ENCODE measurements at places on chromosomes 1 and 21.

GRCh38 chr21:42093991-42094421 is 22.9 kb downstream of the UMODL1 start:
- no peak for DNase-seq

- DNase-seq: peak; percentile 7
Observed at GRCh38 chr1:20574686-20575540, 14.0 kb upstream of the CDA start.

- DNase-seq: no peak
Observed at GRCh38 chr1:107551456-107551855, 410.6 kb downstream of the NTNG1 start.

DNA sequence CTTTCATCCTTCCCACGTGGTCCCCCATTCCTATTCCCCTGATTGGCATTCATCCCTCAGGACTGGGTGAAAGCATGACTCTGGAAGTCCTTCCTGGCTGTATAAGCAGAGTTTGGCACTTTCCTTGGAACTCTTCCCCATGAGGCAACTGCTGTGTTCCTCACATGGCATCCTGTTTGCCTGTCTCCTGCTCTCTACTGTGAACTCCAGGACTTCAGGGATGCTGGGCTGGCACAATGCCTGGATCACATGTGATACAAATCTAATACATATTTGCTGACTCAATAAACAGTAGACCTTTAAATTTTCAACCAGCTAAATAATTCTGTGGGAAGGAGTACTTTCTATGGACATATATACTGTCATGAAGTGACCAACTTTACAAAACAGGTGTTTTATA is 46.8 kb upstream of the EDEM3 start:
- DNase-seq: no peak

DNA sequence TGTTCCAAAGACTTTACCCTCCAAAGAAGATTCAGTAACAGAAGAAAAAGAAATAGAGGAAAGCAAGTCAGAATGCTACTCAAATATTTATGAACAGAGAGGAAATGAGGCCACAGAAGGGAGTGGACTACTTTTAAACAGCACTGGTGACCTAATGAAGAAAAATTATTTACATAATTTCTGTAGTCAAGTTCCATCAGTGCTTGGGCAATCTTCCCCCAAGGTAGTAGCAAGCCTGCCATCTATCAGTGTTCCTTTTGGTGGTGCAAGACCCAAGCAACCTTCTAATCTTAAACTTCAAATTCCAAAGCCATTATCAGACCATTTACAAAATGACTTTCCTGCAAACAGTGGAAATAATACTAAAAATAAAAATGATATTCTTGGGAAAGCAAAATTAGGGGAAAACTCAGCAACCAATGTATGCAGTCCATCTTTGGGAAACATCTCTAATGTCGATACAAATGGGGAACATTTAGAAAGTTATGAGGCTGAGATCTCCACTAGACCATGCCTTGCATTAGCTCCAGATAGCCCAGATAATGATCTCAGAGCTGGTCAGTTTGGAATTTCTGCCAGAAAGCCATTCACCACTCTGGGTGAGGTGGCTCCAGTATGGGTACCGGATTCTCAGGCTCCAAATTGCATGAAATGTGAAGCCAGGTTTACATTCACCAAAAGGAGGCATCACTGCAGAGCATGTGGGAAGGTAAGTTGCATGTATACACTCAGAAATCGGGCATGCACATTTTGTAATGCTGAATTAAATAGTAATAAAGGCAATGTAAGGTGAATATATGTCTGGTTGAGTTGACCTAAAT is 97.2 kb downstream of the ZFYVE9 start:
- no peak for DNase-seq

- no peak for DNase-seq
Observed at GRCh38 chr1:15684468-15685291, 560 bp downstream of the PLEKHM2 start.

DNA sequence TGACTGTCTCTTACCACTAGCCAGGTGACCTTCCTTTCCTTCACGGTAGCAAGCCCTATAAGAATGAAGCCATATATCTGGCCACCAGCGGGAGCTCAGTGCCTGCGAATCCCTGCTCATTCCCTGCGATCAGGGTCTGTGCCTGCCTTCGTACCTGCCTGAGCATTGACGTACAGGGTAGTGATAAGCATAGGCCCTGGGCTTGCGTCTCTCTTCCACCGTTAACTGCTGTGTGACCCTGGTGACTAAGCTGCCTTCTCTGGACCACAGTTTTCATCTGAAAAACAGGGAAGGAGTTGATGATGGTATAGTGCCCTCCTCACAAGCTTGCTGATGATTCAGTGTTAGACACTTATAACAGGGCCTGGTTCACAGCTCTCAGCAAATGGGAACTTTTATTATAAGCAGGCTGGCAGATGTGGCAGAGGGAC is 4.1 kb downstream of the ZC3H12A start:
- peak; percentile 51 for DNase-seq

DNA sequence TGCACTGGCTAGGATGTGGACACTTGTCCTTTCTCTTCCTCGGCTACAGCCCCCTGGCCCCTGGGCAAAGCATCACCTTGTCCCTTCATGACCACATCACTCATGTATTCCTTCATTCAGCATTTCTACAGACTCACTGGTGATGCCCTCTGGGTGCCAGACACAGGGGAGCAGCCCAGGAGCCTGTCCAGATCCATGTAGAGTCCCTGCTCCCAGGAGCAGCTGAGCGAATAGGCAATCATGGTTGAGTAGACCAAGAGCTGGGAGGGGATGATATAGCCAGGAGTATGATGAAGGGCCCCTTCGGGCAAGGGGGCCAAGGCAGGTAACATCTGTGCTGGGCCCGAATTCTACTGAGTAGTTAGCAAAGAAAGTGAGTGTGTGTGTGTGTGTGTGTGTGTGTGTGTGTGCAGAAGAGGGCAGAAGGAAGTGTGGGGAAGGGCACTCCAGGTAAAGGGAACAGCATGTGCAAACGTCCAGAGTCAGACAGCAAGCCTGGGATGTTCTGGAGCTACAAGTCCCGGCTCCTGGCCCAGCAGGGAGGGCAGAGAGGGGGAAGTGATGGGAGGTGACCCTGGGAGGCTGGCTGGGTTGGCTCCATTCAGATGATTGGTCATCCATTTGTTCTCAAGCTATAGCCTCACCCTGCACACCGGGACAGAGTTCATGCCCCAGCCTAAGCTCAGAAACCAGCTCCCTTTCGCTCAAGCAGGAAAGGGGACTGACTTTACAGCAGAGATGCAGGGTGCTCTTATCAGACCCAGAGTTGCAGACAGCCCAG is 21.0 kb upstream of the PIK3CD start:
- DNase-seq: no peak

DNA sequence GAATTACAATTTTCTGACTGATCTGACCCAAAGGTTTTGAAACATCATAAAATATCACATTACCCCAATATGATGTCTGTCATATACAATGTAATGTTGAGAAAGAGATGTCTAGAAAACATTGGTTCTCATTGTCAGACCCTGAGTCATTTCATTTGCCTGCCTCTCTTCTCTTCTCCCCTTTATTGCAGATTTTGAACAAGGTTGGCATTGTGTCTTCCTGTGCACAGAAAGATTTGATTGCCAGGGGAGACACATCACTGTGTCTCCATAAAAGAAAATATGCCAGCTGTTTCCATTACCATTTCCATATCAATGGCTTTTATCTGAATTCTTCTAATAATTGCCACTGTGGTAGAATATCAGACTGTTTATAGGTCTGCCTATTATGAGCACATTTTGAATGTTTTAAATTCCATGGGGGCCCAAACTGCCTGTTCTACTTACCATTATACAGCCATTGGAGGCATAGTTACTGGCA is 65.6 kb downstream of the IFI44 start:
- DNase-seq: no peak

- DNase-seq: no peak
Observed at GRCh38 chr1:208133355-208133754, 110.8 kb downstream of the PLXNA2 start.

DNA sequence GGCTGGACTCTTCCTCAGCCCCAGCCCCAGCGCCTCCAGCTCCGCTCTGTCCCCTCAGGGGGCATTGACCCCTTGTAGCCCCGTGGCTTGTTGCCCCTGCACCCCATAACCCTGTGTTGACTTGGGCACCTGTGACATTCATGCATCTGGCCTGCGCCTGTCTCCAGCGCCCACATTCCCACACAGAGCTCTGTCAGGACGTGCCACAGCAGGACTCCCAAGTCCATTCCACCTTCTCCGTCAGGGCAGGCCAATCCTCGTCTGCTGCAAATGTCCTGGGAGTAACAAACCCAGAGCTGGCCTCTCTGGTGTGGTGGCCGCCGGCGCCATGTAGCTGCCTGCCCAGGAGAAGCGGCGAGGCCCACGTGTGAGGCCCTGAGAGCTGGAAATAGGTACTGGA is 60.6 kb downstream of the AGPAT3 start:
- DNase-seq: no peak

GRCh38 chr1:115492019-115492595 is 149.7 kb upstream of the VANGL1 start:
- no peak for DNase-seq

GRCh38 chr1:28193701-28194161 is 17.2 kb upstream of the PTAFR start:
- no peak for DNase-seq

- no peak for DNase-seq
Observed at GRCh38 chr1:56555448-56555847, 23.9 kb downstream of the PLPP3 start.

GRCh38 chr1:207964195-207964966 is 53.5 kb upstream of the CD34 start:
- DNase-seq: no peak

DNA sequence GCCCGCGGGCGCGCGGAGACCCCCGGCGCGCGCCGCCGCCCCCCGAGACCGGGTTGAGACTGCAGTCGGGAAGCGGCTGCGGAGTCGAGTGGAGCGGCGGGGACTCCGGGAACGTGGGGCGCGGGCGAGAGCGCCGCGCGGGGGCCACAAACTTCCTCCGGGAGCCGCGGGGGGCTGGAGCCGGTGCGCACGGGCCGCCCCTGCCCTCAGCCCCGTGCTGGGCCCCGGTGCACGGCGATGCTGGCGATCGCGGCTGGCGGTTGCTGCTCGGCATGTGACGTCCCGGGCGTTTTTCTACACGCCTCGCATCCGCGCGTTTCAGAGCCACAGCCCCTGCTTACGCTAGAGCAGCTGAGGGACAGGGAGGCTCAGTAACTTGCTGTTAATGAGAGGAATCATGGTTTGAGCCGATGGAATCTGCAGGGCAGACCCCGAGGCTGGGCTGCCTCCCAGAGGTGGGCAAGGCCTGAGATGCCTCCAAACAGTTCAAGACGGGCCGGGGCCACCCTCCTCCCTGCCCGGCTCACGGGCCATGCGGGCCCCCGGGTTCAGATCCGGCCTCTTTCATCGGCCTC is 520 bp downstream of the TMEM201 start:
- DNase-seq: peak; percentile 17

DNA sequence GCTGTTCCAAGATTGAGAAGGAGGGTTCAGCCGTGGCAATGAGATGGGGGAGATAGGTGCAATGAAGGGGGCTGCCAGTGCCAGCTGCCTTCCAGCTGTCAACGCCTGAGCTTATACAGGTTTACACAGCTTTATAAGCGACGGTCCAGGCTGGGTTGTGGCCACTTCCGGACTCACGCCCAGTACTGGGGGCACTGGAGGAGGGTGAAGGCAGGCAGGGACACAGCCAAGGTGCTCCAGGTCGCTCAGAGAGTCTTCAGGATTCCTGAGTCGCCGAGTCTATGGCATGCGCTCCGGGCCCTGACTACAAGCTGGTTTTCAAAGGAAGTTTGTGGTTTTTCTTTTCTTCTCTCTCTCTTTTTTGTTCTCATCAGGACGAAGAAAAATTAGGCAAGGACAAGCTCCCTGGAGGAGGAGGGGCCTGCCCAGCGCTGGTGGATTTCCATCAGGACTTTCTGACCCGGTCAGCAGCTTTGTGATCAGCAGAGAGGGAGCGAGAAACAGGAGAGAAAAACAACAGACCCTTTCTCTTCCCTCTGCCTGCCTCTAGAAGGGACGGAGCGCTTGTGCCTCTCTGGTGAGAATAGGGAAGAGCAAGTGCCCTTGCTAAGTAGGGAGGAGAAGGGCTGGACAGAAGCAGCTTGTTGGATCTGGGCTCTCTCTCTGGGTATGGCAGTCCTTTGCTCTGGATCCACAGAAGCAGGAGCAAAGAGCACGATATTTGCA is at the start of gene MINDY1:
Gene MINDY1, minus strand, starts transcription at position 576 of the 726 bp plus-strand sequence. CDS start 4,285 bp downstream, outside the sequence.
- no peak for DNase-seq

DNA sequence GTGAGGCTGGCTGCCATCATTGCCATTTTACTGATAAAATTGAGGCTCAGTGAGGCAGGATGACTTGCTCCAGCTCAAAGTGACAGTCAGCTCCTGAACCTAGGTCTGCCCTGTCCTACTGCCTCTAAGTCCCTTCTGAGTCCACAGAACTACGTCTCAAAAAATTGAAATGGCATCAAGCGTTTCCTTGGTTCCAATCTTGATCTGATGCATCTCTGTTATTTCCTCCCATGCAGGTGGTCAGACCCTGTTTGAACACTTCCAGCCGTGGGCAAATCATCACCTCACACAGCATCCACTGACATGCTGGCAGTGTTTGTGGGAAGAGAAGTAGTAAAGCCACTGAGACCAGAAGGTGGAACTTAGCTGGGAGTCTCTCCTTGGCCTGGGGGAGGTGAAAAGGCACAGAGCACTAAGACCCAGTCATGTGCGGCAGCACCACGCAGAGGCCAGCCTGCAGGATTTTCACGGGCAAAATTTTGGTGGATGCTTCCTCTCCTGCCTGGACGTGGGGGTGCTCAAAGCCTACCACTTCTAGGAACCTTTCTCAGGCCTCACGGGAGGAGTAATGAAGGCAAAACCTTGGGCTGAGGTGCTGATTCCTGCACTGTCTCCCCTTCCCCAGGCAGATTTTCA is 7.8 kb upstream of the CPLANE2 start:
- no peak for DNase-seq

DNA sequence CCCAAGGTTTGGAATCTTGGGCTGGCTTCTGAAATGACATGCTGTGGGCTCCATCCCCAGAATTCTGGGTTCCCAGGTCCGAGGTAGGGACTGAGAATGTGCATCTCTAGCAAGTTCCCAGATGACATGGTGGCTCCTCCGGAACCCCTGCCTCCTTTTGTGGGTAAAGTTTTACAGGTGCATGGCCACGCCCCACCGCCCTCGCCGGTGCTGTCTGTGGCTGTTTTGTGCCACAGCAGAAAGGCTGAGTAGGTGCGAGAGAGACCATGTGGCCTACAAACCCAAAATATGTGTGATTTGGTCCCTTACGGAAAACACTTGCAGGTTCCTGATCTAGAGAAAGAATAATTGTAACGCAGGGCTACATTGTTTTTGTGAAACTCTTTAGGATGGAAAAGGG is 30.9 kb downstream of the SKI start:
- peak; percentile 47 for DNase-seq

- DNase-seq: no peak
Observed at GRCh38 chr1:7771823-7772299, 765 bp downstream of the VAMP3 start.

- no peak for DNase-seq
Observed at GRCh38 chr1:6093071-6093470, 47.4 kb downstream of the KCNAB2 start.

DNA sequence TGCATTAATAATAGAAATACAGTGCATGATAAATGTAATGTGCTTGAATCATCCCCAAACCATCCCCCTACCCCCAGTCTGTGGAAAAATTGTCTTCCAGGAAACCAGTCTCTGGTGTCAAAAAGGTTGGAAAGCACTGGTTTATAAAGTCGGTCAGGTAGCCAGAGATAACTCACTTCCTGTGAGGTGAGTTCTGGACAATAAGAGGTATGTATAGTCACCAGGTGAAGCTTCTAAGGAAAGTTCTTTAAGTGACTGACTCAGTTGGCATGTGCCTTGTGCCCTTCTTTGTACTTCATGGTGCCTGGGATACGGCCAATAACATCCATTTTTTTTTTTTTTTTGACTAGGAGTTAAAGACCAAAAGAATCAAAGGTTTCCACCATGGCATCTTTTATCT is 103.7 kb downstream of the GPATCH2 start:
- no peak for DNase-seq

- DNase-seq: no peak
Observed at GRCh38 chr1:13951793-13952751, 252.1 kb downstream of the PRDM2 start.

All from T-helper 22 cell (primary cell).